ENCODE measurements at places on chromosomes 3 and 15.

- DNase-seq, result no peak
- peak overlapping the region; percentile 63 for H3K27ac ChIP-seq
- no peak overlapping the region for H3K4me3 ChIP-seq
- no peaks in the 10 kb centered on the region for H3K36me3 ChIP-seq
Observed at GRCh38 chr15:90063770-90064247, 38.5 kb downstream of the IDH2 start.

DNA sequence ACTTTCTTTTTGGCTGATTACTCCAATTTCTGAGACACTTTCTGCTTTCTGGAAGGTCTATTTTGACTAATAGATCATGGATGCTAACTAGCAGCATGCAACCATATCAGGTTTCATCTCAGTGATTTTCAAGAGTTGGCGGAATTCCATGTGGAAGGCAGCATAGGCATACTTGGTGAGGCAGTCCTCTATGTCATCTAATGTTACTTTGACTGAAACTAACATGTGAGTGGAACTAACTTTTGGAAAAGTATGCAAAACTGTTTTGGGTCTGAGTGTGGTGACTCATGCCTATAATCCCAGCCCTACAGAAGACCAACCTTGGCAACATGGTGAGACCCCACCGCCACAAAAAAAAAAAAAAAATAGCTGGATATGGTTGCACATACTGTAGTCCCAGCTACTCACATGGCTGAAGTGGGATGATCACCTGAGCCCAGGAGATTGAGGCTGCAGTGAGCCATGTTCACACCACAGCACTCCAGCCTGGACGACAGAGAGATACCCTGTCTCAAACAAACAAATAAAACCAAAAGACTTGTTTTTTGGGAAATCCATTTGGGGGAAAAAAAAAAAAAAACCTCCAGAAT lies 1033.7 kb downstream of the ROBO1 start:
- H3K27me3 ChIP-seq, result no peaks in the 10 kb centered on the region
- DNase-seq, result no peak
- H3K36me3 ChIP-seq, result no peaks in the 10 kb centered on the region
- H3K4me1 ChIP-seq, result no peaks in the 10 kb centered on the region
- no peak overlapping the region for H3K4me3 ChIP-seq

GRCh38 chr15:57951328-57951932 lies 114.1 kb downstream of the ALDH1A2 start:
- no peaks in the 10 kb centered on the region for H3K4me1 ChIP-seq
- H3K27me3 ChIP-seq, result no peaks in the 10 kb centered on the region
- no peak overlapping the region for H3K4me3 ChIP-seq

- H3K4me3 ChIP-seq, result peak overlapping the region; percentile 90
- peaks cover 22% of the 10 kb centered on the region for H3K4me1 ChIP-seq
- DNase-seq, result peak; percentile 55
- peak overlapping the region; percentile 98 for H3K27ac ChIP-seq
- no peaks in the 10 kb centered on the region for H3K27me3 ChIP-seq
- no peaks in the 10 kb centered on the region for H3K36me3 ChIP-seq
Observed at GRCh38 chr3:143970773-143971358, 757 bp upstream of the DIPK2A start.

- no peak for DNase-seq
- no peaks in the 10 kb centered on the region for H3K36me3 ChIP-seq
- no peak overlapping the region for H3K27ac ChIP-seq
- H3K4me3 ChIP-seq, result no peak overlapping the region
- no peaks in the 10 kb centered on the region for H3K27me3 ChIP-seq
Observed at GRCh38 chr3:156718622-156719306, 44.4 kb downstream of the TIPARP start.

- H3K4me3 ChIP-seq, result no peak overlapping the region
- H3K27ac ChIP-seq, result no peak overlapping the region
- no peaks in the 10 kb centered on the region for H3K36me3 ChIP-seq
- H3K4me1 ChIP-seq, result peaks cover 13% of the 10 kb centered on the region
Observed at GRCh38 chr3:12752102-12752501, 7.0 kb downstream of the TMEM40 start.

- no peak overlapping the region for H3K4me3 ChIP-seq
- peaks cover 28% of the 10 kb centered on the region for H3K4me1 ChIP-seq
- H3K27me3 ChIP-seq, result no peaks in the 10 kb centered on the region
- DNase-seq, result no peak
Observed at GRCh38 chr15:80485370-80486164, 81.4 kb downstream of the ARNT2 start.

GRCh38 chr3:62193586-62194345 lies 179.6 kb downstream of the FEZF2 start:
- H3K27me3 ChIP-seq, result no peaks in the 10 kb centered on the region
- peaks cover 5% of the 10 kb centered on the region for H3K4me1 ChIP-seq
- H3K4me3 ChIP-seq, result no peak overlapping the region
- no peak for DNase-seq

GRCh38 chr15:34951993-34952392 lies 17.5 kb downstream of the AQR start:
- H3K4me3 ChIP-seq, result no peak overlapping the region
- H3K36me3 ChIP-seq, result peaks cover 65% of the 10 kb centered on the region
- H3K27ac ChIP-seq, result no peak overlapping the region
- no peaks in the 10 kb centered on the region for H3K27me3 ChIP-seq
- no peak for DNase-seq

- DNase-seq, result no peak
- H3K27ac ChIP-seq, result peak overlapping the region; percentile 16
- no peak overlapping the region for H3K4me3 ChIP-seq
- H3K36me3 ChIP-seq, result no peaks in the 10 kb centered on the region
- no peaks in the 10 kb centered on the region for H3K4me1 ChIP-seq
- H3K27me3 ChIP-seq, result no peaks in the 10 kb centered on the region
Observed at GRCh38 chr3:186187401-186188275, 78.7 kb upstream of the ETV5 start.

- H3K27me3 ChIP-seq, result no peaks in the 10 kb centered on the region
- no peaks in the 10 kb centered on the region for H3K36me3 ChIP-seq
- H3K27ac ChIP-seq, result no peak overlapping the region
- H3K4me3 ChIP-seq, result no peak overlapping the region
- no peak for DNase-seq
Observed at GRCh38 chr3:157237886-157238285, 77.9 kb upstream of the CCNL1 start.

- H3K36me3 ChIP-seq, result no peaks in the 10 kb centered on the region
- no peak overlapping the region for H3K4me3 ChIP-seq
- H3K4me1 ChIP-seq, result peaks cover 7% of the 10 kb centered on the region
- no peaks in the 10 kb centered on the region for H3K27me3 ChIP-seq
- DNase-seq, result no peak
Observed at GRCh38 chr15:38558372-38559059, 6.1 kb downstream of the RASGRP1 start.

DNA sequence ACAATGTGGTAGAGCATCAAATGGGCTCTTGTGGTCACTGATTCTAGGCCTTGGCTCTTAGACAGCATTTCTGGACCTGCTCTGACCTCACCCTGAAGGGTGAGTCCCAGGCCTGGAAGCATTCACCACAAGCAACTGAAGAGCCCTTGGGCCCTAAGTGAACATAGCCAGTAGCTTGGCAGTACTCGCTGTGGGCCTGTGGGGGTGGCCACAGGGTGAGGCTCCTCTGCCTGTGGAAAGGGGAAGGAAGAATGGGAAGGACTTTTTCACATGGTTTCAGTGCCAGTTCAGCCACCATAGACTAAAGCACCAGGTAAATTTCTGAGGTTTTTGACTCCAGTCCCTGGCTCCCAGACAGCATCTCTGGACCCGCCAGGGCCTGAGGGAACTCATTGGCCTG lies 5.1 kb upstream of the ZSCAN2 start:
- no peaks in the 10 kb centered on the region for H3K27me3 ChIP-seq
- no peaks in the 10 kb centered on the region for H3K36me3 ChIP-seq
- DNase-seq, result peak; percentile 56

DNA sequence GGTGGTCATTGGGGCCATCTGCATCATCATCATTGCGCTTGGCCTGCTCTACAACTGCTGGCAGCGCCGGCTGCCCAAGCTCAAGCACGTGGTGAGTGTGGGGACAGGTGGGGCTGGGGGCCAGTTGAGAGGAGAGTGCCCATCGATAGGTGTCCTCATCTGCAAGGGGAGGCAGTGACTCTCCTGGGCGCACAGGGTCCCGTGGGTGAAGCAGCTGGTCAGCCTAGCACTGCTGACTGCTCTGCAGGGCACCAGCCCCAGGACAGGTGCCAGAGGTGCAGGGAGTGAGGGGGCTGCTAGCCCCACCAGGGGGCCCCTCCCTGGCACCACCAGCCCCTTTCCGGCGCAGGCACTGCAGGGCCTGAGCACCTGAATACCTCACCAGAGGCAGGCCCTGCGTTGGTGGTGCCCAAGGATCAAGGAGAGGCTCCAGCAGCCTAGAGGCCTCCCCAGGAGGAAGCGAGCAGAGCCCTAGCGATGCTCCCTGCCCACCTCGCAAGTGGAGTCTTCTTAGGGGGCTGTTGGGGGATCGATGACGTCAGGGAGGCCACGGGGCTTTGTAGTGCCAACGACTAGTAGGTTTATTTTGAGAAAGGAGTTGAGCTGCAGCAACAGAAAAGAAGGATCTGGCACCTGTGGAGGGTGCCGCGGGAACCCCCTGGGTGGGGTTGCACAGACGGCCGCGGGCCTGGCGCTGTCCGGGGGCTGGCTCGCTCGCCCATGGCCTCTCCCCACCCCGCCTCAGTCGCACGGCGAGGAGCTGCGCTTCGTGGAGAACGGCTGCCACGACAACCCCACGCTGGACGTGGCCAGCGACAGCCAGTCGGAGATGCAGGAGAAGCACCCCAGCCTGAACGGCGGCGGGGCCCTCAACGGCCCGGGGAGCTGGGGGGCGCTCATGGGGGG lies 976 bp upstream of the ABTB1 start:
- peaks cover 24% of the 10 kb centered on the region for H3K4me1 ChIP-seq
- peak overlapping the region; percentile 97 for H3K4me3 ChIP-seq
- DNase-seq, result no peak
- peaks cover 9% of the 10 kb centered on the region for H3K36me3 ChIP-seq
- H3K27me3 ChIP-seq, result no peaks in the 10 kb centered on the region

DNA sequence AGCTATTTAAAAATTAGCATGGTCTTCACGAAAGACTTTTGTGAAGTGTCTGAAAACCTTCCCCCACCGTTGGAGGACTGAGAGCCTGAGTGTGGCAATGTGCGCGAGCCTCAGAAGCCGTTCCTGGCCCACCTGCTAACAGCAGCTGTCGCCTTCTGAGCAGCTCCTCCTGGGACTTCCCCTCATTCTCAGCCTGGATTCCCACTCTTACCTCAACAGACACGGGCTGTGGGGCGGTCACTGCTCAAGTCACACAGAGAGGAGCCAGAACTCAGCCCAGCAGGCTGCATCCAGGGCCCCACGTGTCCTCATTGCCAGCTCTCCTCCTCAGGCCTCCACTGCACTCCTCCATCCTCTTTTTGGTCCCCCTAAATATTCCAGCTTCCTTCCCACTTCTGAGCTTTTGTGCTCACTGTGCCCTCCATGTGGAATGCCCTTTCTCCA lies 7.8 kb downstream of the DNASE1L3 start:
- no peak overlapping the region for H3K4me3 ChIP-seq
- H3K4me1 ChIP-seq, result no peaks in the 10 kb centered on the region
- no peak for DNase-seq
- no peaks in the 10 kb centered on the region for H3K36me3 ChIP-seq

- H3K27ac ChIP-seq, result no peak overlapping the region
- no peaks in the 10 kb centered on the region for H3K27me3 ChIP-seq
- H3K4me3 ChIP-seq, result no peak overlapping the region
- H3K36me3 ChIP-seq, result no peaks in the 10 kb centered on the region
Observed at GRCh38 chr3:27094721-27095120, 274.5 kb downstream of the NEK10 start.

DNA sequence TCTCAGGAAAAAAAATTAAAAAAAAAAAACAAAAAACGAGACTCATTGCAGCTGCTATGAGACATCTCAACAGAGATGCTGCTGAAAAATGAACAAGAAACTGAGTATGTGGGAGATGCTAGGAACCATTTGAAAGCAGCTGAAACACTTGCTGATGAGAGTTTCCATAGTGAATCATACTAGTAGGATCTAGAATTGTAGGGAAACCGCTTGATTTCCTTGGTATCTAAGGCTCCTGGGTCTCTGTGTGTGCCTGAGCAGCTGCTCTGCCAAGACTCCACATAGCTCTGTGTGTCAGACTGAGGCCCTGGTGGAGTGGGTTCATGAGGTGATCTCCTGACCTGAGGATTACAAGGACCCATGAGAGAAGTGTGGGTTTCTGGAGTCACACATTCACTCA lies 313.4 kb upstream of the NECTIN3 start:
- H3K36me3 ChIP-seq, result no peaks in the 10 kb centered on the region
- no peak overlapping the region for H3K27ac ChIP-seq
- H3K27me3 ChIP-seq, result no peaks in the 10 kb centered on the region
- no peak overlapping the region for H3K4me3 ChIP-seq
